ENCODE measurements at places on chromosomes 5 and 9. TPM values are rescaled to one million over a fixed set of nuclear protein-coding genes. Genes with fewer than 3 reads are reported as not detected.

GRCh38 chr5:448766-449090 is 5.8 kb downstream of the EXOC3 start:
- DNase-seq = no peak

DNA sequence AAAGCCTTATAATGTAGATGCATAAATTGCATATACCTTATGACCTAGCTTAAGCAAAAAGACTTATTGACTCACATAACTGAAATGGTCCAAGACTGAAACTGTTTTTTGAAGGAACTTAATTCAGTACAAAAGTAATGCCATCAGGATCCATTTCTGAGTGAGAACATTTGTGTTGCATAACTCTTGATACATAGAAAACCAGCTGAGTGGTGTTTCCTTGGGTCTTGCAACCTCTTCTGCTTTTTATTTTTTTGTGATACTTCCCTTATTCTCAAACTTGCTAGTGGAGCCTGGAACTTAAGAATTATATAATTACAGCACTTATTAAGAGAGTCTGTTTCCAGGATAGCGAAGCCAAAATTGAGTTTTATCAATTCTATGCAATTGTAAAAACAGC is 272.0 kb downstream of the MAN2A1 start:
- DNase-seq = no peak

DNA sequence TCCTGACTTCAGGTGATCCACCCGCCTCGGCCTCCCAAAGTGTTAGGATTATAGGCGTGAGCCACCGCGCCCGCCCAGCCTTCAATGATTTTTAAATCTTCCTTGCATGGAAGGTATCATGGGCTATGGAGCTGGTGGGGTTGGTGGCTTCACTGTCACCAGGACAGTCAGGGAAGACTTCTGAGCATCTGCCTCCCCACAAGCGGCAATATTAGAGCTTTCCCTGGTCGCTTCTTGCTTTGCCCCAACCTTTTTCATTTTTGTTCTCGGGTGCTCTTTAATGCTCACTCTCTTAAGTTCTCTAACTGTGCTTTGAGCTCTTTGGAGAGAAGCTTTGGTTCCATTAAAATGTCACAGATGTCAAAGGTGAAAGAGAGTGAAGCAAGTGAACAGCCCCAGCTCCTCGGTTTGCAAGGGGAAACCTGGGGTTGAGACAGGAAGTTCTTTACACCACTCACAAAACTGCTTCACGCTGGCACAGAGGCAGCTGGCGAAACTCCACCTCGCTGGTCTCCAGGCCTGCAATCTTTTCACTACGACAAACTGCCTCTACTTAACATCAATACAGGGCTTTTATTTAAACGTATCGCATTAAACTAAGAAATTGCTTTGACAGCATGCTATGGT is 142.5 kb upstream of the RETREG1 start:
- no peak for DNase-seq

Gene CDH9
- total RNA-seq = 0.79 TPM

DNA sequence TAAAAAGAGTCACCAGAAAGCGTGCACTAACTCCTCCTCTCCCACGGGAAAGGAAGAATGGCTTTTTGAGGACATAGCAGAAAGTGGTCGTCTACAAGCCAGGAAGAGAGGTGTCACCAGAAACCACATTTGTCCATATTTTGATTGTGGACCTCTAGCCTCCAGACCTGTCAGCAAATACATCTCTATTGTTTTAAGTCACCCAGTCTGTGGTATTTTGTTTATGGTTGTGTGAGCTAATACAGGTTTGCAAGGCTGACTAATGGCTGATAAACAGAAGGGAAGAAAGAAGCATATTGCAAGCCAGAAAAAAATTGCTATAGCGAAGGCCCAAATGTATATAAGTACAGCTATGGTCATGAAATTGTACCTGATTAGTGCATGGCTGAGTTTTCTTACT is 21.4 kb downstream of the WDR70 start:
- no peak for DNase-seq

All from H9 (cell line).